ENCODE measurements at places on chromosomes 4 and X. TPM values are rescaled to one million over a fixed set of nuclear protein-coding genes. Genes with fewer than 3 reads are reported as not detected.

- DNase-seq, result no peak
These were observed 172.8 kb upstream of the CXCL13 start for GRCh38 chr4:77432717-77433417.

GRCh38 chr4:103098756-103099440 lies 736 bp downstream of the BDH2 start:
- DNase-seq, result peak; percentile 53

GRCh38 chr4:157035471-157035870 lies 40.5 kb upstream of the GLRB start:
- no peak for DNase-seq

DNA sequence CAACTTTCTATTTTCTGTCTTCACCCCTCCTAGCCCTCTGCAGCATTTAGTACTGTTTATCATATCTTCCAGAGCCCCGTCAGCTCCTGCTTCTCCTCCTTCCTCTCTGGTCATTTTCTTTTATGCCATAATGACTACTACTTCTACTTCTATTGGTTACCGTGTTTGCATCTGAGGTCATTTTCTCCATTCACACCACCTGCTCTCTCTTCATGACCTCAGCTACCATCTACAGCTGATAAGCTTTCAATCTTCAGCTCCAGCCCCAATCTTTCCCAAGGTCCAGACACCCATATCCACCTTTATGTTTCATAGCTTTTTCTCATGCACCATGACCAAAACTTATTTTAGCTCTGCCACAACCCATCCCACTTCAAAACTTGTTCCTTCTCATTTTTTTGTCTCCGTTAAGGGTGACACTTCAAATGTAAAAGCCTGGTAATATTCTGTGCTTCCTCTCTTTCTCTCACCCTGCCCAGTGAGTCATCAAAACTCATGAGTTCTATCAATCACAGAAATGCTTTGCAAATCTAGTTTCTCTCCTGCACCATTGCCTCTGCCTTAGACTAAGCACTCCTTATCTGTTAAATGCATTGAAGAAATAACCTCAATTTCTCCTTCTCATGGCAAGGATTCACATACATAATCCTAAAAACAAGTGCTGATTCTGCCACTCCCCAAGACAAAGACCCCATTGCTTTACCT lies 71.3 kb upstream of the IQCM start:
- DNase-seq, result no peak

- no peak for DNase-seq
These were observed 958.6 kb upstream of the SLIT2 start for GRCh38 chr4:19293080-19293479.

- DNase-seq, result no peak
These were observed 202.9 kb downstream of the CHIC1 start for GRCh38 chrX:73765776-73766430.

GRCh38 chrX:12972878-12973560 lies 1.9 kb upstream of the TMSB4X start:
- no peak for DNase-seq

DNA sequence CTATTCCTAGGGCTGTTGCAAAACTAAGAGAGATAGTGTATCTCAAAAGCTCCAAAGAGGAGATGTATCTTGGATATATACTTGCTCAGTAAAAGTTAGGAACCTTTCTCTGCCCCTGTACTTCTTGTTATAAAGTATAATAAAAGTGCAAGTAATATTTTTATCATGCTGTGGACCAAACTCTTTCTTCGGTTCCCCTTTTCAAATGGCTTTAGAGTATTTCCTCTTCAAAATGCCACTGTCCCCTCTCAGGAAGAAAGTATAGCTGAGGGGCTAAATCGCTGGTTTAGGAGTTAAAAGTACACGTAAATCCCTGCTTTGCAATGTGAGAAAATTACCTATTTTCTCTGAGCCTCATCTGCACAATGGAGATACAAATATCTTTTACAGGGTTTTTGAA lies 169.1 kb upstream of the FTHL17 start:
- no peak for DNase-seq

- DNase-seq, result peak; percentile 68
These were observed 13.9 kb downstream of the WDR1 start for GRCh38 chr4:10102474-10103332.

- no peak for DNase-seq
These were observed 51.8 kb upstream of the JADE1 start for GRCh38 chr4:128757712-128758111.

- no peak for DNase-seq
These were observed 168.0 kb downstream of the EFHC2 start for GRCh38 chrX:44175455-44175854.

GRCh38 chr4:65665771-65666523 lies 4.3 kb downstream of the EPHA5 start:
- peak; percentile 12 for DNase-seq

- no peak for DNase-seq
These were observed 722 bp upstream of the EFHC2 start for GRCh38 chrX:44344194-44344593.

DNA sequence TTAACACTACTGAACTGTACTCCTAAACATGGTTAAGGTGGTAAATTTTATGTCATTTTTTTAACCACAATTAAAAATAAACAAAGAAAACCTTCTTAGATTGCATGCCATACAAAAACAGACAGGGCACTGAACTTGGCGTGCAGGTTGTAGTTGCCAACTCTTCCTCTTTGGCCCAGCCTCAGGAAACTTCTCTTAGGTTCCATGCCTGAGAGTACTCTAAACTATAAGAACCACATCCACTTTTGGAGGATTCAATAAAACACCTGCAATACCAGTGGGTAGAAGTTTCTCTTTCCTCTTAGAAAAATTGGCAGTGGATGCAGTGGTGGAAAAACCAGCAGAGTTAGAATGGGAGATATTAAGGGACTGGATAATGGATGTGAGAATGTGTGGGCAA lies 103.4 kb downstream of the LUZP4 start:
- no peak for DNase-seq

- DNase-seq, result peak; percentile 33
These were observed 4.6 kb downstream of the EDA2R start for GRCh38 chrX:66634272-66634671.

DNA sequence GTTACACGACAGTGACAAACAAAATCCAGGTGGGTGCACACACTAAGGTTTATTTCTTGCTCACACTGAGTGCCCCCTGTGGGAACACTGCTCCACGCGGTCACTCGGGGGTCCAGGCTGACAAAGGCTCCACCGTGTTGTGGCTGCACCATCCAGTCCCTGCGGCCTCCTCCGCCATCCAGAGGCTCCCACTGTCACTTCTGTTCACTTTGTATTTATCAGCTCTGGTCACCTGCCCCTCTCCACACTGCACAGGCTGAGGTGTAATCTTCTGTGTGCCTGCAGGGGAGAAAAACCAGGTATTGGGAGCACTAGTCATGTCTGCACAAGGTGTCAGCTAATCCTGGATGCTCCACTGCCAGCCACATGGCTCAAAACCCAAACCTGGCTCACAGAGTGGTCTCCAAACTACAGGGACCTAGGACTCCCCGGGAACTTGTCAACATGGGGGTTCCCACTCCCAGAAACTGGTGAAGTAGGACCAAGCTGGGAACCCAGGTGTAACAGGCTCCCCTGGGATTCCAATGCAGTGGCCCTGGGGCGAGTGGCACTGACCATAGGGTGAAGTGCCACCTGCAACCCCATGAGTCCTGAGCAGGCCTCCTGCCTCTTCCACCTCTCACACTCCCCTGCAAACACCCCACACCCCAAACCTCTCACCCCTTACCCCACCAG lies 25.5 kb downstream of the HMX1 start:
- DNase-seq, result no peak

DNA sequence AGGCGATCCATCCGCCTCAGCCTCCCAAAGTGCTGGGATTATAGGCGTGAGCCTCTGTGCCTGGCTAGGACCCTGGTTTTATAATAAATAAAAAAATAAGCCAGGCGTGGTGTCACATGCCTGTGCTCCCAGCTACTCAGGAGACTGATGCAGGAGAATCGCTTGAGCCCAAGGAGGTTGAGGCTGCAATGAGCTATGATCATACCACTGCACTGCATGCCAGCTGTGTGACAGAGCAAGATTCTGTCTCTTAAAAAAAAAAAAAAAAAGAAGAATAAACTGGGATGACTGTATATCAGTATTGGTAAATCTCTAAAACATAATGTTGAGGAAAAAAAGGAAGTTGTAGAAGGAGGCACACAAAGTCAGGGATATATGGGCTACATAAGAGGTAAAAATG lies 45.7 kb upstream of the SLC34A2 start:
- peak; percentile 18 for DNase-seq

GRCh38 chrX:1449036-1449822 lies 3.5 kb downstream of the ASMTL start:
- DNase-seq, result no peak

DNA sequence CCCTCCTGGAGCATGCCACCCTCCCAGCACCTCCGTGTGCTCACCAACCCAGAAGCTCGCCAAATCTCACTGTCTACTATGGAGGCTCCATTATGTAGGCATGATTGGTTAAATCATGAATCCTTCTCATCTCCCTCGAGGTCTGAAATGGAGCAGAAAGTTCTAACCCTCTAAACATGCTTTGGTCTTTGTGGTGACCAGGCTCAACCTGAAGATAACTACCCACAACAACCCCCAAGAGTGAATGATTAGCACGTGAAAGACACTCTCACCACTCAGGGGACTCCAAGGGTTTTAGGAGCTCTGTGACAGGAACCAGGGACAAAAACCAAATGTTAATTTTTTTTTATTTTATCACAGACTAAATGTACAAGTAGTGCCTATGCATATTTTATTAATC lies 47.2 kb downstream of the APBB2 start:
- DNase-seq, result no peak

GRCh38 chrX:120309873-120310705 lies 1.2 kb downstream of the TMEM255A start:
- peak; percentile 20 for DNase-seq

DNA sequence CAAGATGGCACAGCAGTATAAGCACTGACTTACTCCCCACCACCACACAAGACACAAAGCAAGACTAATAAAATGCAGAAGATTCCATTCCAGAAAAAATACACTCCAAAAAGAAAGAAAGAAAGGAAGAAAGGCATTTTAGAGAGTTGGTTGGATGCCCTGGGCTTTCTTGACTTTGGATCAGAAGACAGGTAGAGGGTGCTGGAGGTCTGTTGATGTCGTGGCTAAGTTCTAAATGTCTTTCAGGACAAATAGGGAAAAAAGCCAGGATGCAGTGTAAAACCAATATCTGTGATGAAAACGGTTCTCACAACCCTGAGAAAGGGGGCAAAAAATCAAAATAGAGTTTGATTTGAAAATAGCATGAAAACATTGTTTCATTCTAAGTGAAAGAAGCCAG lies 555.2 kb upstream of the PRKX start:
- no peak for DNase-seq

DNA sequence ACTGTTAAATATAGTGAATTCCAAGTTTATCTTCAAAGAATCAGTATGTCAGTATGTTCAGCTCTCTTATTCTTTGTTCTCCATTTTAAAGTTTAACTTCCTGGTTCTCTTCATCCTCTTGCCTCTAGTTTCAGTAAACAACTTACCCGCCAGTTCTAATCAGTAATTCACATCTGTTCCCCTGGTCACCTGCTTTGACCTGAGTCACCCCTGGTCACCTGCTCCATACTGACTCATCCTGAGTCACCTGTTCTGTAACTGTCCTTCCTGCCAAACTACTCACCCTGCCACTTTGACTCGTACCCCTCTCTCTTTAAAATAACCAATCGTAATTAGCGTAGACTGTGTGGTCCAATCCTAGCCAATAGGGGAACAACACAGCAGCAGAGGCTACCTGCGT lies 992.7 kb upstream of the HS3ST1 start:
- DNase-seq, result no peak

GRCh38 chr4:75939890-75940691 lies 722 bp downstream of the NAAA start:
- peak; percentile 80 for DNase-seq

DNA sequence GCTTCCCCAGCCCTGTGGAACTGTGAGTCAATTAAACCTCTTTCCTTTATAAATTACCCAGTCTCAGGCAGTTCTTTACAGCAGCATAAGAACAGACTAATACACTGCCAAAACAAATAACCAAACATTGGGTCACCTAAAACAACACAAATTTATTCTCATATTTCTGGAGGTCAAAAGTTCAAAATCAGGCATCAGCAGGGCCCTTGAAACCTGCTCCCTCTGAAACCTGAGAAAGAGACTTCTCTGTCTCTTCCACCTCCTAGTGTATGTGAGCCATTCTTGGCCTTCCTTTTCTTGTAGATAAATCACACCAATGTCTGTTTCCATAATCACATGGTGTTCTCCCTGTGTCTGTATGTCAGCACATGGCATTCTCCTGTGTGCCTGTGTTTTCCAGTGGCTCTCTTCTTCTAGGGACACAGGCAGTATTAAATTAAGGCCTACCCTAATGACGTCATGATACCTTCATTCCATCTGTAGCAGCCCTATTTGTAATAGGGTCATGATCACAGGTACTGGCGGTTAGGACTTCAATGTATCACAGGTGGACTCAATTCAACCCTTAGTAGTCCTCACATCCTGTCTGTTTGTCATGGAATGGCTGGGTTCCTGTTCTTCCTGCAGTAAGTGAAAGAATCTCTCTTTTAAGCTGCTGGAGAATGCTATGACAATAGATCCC lies 147.3 kb upstream of the CLNK start:
- no peak for DNase-seq

DNA sequence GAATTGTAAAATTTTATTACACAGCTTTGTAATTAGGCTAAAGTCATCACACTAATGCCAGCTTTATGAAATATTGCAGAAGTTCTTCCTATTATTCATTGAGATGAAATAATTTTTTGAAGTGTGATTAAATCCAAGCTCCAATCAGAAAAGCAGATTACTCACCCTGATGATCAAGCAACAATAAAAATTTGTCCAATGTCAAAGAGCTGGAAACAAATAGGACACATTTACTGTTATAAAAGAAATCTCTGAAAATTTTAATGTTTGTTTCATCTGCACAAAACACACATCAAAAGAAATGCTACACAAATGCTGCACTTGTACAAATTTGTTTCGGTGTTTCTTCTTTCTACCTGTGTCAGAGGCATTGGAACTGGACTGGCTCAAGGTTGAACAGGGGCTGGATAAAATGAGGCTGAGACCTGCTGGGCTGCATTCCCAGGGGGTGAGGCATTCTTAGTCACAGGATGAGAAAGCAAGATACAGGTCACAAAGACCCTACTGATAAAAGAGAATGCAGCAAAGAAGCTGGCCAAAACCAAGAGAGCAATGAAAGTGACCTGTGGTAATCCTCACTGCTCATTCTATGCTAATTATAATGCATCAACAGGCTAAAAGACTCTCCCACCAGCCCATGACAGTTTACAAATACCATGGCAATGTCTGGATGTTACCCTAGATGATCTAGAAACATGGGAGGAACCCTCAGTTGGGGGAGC lies 78.3 kb downstream of the GASK1B start:
- DNase-seq, result peak; percentile 38

Gene MAGEA4
- total RNA-seq, result not detected

Gene ZRSR2
- 1.4 TPM for total RNA-seq

Gene SH3BP2
- 46.3 TPM for total RNA-seq
